Right kidney (tissue), 9 donors: ENCODE measurements at places on chromosomes 5 and 9.
A peak's percentile ranks its signal among the peaks of the same experiment; 100 is the strongest.

DNA sequence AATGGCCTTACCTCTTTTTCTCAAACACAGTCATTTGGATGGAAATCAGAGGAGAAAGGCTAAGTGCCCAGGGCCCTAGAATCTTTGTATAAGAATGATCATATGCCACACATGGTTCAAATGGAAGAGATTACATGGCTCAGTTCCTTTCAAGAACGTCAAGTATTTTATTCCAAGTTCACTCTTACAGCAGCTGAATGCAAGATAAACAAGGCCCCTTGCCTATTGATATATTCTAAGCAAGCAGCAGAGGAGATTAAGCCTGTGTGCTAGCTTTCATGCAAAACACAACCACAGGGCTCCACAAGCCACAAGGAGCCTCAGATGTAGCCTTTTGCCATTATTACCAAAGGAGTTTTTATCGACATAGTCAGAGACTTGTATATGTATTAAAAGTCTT is 55.3 kb upstream of the SLCO6A1 start:
- no peak for DNase-seq

DNA sequence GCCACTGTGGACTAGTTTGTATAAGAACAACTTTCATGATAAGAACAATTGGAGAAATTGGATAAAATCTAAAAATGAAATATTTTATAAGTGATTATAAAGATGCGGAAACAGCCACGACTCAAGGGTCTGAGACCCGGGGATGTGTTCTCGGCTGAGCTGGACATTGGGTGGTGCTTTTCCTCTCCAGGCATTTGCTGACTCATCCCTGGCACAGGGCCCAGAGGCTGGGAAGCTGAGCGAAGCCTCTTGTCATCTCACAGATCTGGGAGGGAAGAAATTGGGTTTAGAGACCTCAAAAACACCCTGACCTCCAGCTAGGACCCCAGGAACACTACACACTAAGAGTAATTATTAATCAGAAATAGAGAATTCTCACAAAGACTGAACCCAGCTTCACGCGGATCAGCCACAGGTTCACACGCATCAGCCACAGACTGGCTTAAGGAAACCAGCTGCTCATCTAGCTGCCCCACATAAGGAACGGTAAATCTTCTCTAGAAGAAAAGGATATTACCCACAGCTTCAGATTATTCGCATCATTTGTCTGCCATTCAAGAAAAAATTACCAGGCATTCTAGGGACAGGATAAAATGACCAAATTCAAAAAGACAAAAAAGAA is 2.8 kb upstream of the OR2V1 start:
- no peak for DNase-seq

DNA sequence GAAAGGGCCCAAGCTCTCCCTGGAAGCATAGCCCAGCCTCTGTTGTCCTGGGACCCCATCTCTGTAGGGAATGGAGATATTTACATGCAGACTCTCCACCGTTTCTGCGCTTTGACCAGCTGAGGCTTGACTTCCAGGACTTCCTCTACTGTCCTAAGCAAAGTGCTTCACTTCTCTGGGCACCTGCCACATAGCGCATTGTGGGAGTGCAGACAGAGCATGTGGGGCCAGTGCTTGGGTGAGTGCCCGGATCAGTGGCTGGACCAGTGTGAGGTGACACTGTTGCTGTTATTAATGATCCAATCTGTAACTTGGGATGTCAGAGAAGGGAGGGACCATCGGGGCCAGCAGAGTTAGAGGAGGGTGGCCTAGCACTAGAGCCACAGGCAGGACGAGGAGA is 10.5 kb downstream of the CXCL14 start:
- DNase-seq = no peak

- no peak for DNase-seq
Observed at GRCh38 chr5:102421647-102422046, 77.2 kb downstream of the SLCO6A1 start.

- DNase-seq = no peak
Observed at GRCh38 chr9:127692071-127692470, 14.7 kb upstream of the CFAP157 start.

- no peak for DNase-seq
Observed at GRCh38 chr5:148309746-148310145, 2.5 kb upstream of the SPINK7 start.

DNA sequence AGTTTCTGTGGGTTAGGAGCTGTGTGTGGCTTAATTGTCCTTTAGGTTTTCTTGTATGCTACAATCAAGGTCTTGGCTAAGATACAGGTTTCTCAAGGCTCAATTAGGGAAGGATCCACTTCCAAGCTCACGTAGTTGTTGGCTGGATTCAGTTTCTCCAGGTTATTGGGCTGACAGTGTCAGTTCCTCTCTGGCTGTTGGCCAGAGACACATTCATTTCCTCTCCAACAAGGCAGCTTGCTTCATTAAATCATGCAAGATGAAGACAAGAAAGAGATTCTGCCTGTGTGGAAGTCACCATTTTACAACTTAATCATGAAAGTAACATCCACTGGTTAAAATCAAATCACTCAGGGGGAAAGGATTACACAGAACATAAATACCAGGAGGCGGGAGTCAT is 275.7 kb upstream of the KIF2A start:
- no peak for DNase-seq

GRCh38 chr9:128393970-128394369 is 22.8 kb downstream of the URM1 start:
- no peak for DNase-seq

- no peak for DNase-seq
Observed at GRCh38 chr9:26413611-26414010, 479.0 kb downstream of the CAAP1 start.

DNA sequence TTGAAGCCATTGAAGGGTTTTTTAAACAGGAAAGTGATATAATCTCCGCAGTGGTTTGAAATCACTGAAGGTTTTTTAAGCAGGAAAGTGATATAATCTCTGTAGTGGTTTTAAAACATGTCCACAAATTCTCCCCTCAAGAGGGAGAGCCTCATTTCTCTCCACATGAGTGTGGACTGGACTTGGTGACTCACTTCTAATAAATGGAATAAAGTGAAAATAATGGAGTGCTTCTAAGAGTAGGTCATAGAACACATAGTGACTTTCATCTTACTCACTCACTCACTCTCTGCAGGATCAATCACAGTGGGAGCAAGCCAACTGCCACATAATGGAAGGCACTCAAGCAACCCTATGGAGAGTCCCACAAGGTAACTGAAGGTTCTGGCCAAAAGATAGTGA is 12.0 kb downstream of the CTNNAL1 start:
- no peak for DNase-seq

GRCh38 chr9:111222757-111223156 is 107.3 kb downstream of the OR2K2 start:
- DNase-seq = no peak

DNA sequence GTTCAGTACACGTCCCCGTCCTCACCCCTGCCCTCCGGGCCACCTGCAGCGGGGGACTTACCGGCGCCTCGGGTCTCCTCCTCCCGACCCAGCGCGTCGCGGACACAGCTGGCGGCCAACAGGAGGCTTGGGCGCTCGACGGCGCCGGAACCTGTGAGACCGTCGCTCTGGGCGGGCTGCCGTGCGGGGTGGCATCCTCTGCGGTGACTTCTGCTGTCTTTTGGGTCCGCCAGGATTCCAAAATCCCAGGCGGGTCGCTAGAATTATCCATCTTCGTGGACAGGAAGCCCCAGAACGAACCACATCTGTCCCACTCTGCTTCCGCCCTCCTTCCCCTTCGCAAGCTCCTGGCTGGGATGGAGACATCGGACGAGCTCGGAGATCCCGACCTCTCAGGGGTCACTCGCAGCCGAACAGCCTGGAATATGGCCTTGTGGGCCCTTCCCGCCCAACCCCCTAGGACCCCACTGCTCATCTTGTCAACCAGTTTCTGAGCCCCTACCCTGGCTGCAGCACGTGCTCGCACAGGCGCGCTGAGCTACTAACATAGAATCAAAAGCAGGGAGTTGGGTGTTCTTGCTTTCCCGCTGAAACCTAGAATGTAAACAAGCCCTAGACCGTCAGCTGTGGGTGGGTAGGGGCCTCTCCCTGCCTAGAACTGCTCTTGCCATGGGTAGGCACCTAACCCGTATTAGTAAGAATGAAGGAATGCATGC is 947 bp upstream of the MARCHF3 start:
- peak; percentile 78 for DNase-seq
